Left ventricle myocardium inferior (tissue), 1 donor: ENCODE measurements at places on chromosomes 16 and 17. TPM values are rescaled to one million over a fixed set of nuclear protein-coding genes. Genes with fewer than 3 reads are reported as not detected.

Gene KRTAP3-1
- not detected for total RNA-seq

Gene HOXB9
- not detected for total RNA-seq

Gene CCL11
- total RNA-seq, result 3.8 TPM

Gene SCNN1G
- total RNA-seq, result not detected

Gene ABI3
- total RNA-seq, result 4.9 TPM

Gene KRTAP17-1
- not detected for total RNA-seq

Gene KCNG4
- total RNA-seq, result not detected

Gene MYCBPAP
- 0.82 TPM for total RNA-seq

Gene MAPK7
- total RNA-seq, result 11.4 TPM

Gene PRSS22
- not detected for total RNA-seq

Gene LRRC45
- 4.3 TPM for total RNA-seq

Gene TOM1L1
- total RNA-seq, result 9.0 TPM

Gene CHAD
- total RNA-seq, result not detected

Gene ADAMTS18
- not detected for total RNA-seq

Gene HOXB2
- total RNA-seq, result 1.9 TPM

Gene DHRS7C
- 3.1 TPM for total RNA-seq

Gene HBA1
- 78.7 TPM for total RNA-seq

Gene PVALEF
- total RNA-seq, result not detected

Gene TLCD2
- total RNA-seq, result 1.8 TPM

Gene GDPD3
- total RNA-seq, result 2.3 TPM

Gene CD300A
- total RNA-seq, result 1.2 TPM

Gene PRAC1
- not detected for total RNA-seq

Gene CAVIN1
- 205 TPM for total RNA-seq

Gene PLSCR3
- 20.1 TPM for total RNA-seq

Gene KRTAP4-6
- total RNA-seq, result not detected

Gene CA10
- total RNA-seq, result not detected

Gene CLEC3A
- total RNA-seq, result not detected

Gene RAB37
- total RNA-seq, result 1.9 TPM

Gene KCNH6
- not detected for total RNA-seq

Gene ACAP1
- 13.4 TPM for total RNA-seq

Gene CTRB2
- total RNA-seq, result not detected

Gene PPL
- 7.6 TPM for total RNA-seq

Gene MT1G
- not detected for total RNA-seq

Gene JUP
- total RNA-seq, result 160 TPM

Gene TBC1D28
- not detected for total RNA-seq

Gene RCVRN
- 0.47 TPM for total RNA-seq

Gene KRTAP4-9
- not detected for total RNA-seq

Gene P2RX1
- 0.55 TPM for total RNA-seq

Gene MKS1
- total RNA-seq, result 10.8 TPM

Gene COTL1
- total RNA-seq, result 13.3 TPM

Gene TM4SF5
- not detected for total RNA-seq

Gene KCNJ2
- total RNA-seq, result 44.8 TPM

Gene CMTM4
- total RNA-seq, result 11.3 TPM

Gene VAT1L
- total RNA-seq, result 13.1 TPM

Gene SOST
- 0.14 TPM for total RNA-seq

Gene TMEM186
- 16.4 TPM for total RNA-seq

Gene MAF
- total RNA-seq, result 11.5 TPM

Gene ZBTB4
- total RNA-seq, result 63.4 TPM

Gene GJD3
- 0.88 TPM for total RNA-seq

Gene ADORA2B
- 0.55 TPM for total RNA-seq

Gene ICAM2
- total RNA-seq, result 28.2 TPM
